ENCODE measurements at places on chromosomes 5 and 9. TPM values are rescaled to one million over a fixed set of nuclear protein-coding genes. Genes with fewer than 3 reads are reported as not detected.

Gene ADAMTSL1
- total RNA-seq: 19.6 TPM

Gene CD74
- total RNA-seq: 5.7 TPM

Gene MARVELD2
- 4.4 TPM for total RNA-seq

Gene FREM1
- not detected for total RNA-seq

Gene CDH10
- total RNA-seq: 0.57 TPM

Gene TMC1
- total RNA-seq: 1.3 TPM

Gene PRR7
- 1.6 TPM for total RNA-seq

Gene OR13C3
- not detected for total RNA-seq

Gene DAB2
- 43.9 TPM for total RNA-seq

Gene MEGF10
- 0.16 TPM for total RNA-seq

Gene PGM5
- total RNA-seq: 108 TPM

Gene OR1J2
- total RNA-seq: not detected

Gene PCDHGB4
- total RNA-seq: 20.1 TPM

Gene SLIT3
- total RNA-seq: under 0.01 TPM

Gene CFAP77
- not detected for total RNA-seq

Gene SNCAIP
- 30.0 TPM for total RNA-seq

Gene TRIM7
- 2.0 TPM for total RNA-seq

Gene PCDH12
- 22.0 TPM for total RNA-seq

Gene IGIP
- total RNA-seq: 6.0 TPM

Gene SOHLH1
- not detected for total RNA-seq

Gene CARTPT
- total RNA-seq: not detected

Gene C1QTNF3
- 0.65 TPM for total RNA-seq

Gene TUT7
- total RNA-seq: 43.5 TPM

Gene SH3TC2
- total RNA-seq: 8.6 TPM

Gene ELOVL7
- 0.38 TPM for total RNA-seq

Gene CCNJL
- total RNA-seq: 3.2 TPM

Gene NR4A3
- 0.19 TPM for total RNA-seq

Gene SPATA9
- not detected for total RNA-seq

Gene BTNL8
- not detected for total RNA-seq

Gene HTR4
- total RNA-seq: not detected

Gene FOXI1
- total RNA-seq: not detected

Gene COL15A1
- total RNA-seq: 28.2 TPM

Gene WNT8A
- total RNA-seq: not detected

Gene SCGB3A2
- not detected for total RNA-seq

Gene C9orf43
- total RNA-seq: 0.16 TPM

Gene ARHGEF37
- 35.4 TPM for total RNA-seq

Gene CYLC2
- total RNA-seq: not detected

Gene QRFP
- not detected for total RNA-seq

Gene LCNL1
- not detected for total RNA-seq

Gene STK32A
- not detected for total RNA-seq

Gene CCNO
- total RNA-seq: 0.16 TPM

Measured in bladder microvascular endothelial cell (primary cell).